Cortex of kidney (tissue), 1 donor: ENCODE measurements at places on chromosomes 7 and 10.

GRCh38 chr7:137873979-137874777 lies 27.4 kb upstream of the DGKI start:
- no peak for DNase-seq

- no peak for DNase-seq
Measured at GRCh38 chr7:104784686-104785085, 229.3 kb upstream of the KMT2E start.

DNA sequence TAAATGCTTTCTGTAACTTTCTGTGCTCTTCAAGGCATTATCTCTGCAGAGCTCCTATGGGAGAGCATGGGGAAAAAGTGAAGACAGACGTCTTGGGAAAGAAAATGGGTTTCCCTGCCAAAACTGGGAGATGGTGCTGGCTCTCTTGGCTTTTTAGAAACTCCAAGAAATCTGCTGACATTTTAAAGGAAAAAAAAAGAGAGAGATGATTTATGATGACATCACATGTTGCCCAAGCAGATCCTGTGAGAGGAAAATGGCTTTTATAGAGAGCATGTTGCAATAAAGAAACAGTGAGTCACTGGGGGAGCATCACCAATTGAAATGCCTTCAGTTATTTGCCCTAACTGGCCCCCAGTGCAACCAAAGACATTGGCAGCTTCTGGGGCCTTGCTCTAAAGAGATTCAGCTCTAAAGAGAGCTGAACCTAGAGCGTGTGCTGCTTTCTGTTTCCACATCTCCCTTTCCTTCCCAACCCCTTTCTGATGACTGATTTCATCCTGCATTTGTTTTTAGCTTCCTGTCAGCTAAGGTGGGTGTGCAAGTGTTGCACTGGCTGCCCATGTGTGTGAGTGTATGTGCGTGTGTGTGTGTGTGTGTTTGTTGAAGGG lies 37.7 kb downstream of the LRMDA start:
- no peak for DNase-seq

GRCh38 chr7:16083931-16084330 lies 337.4 kb downstream of the CRPPA start:
- DNase-seq: no peak

DNA sequence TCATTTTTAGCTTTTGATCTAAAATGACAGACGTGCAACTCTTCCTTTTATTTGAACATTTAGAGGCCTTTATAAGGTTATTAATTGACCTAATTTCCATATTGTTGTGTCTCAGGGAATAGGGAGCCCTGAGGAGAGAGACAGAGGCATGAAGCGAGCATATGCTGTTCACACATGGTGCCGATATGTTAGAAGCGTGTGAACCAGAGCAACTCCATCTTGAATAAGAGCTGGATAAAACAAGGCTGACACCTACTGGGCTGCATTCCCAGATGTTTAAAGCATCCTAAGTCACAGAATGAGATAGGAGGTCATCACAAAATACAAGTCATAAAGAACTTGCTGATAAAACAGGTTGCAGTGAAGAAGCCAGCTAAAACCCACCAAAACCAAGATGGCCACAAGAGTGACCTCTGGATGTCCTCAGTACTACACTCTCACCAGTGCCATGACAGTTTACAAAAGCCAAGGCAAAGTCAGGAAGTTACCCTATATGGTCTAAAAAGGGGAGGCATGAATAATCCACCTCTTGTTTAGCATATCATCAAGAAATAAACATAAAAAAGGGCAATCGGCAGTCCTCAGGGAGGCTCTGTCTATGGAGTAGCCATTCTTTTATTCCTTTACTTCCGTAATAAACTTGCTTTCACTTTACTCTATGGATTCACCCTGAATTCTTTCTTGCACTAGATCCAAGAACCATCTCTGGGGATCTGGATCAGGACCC lies 80.1 kb downstream of the SEC61G start:
- no peak for DNase-seq

GRCh38 chr7:68266004-68266579 lies 1269.5 kb downstream of the TYW1 start:
- DNase-seq: no peak

GRCh38 chr7:47422611-47423010 lies 159.3 kb downstream of the TNS3 start:
- DNase-seq: no peak

GRCh38 chr10:100009283-100009792 lies 409 bp downstream of the DNMBP start:
- DNase-seq: no peak

- DNase-seq: no peak
Measured at GRCh38 chr7:111005445-111005844, 85.5 kb upstream of the LRRN3 start.

GRCh38 chr7:143518521-143518920 lies 40.8 kb downstream of the TAS2R41 start:
- no peak for DNase-seq

- DNase-seq: no peak
Measured at GRCh38 chr7:22281481-22281880, 75.5 kb downstream of the RAPGEF5 start.

- no peak for DNase-seq
Measured at GRCh38 chr7:28919510-28919909, 38.6 kb downstream of the TRIL start.

GRCh38 chr7:134770676-134771075 lies 8.8 kb upstream of the CALD1 start:
- no peak for DNase-seq

DNA sequence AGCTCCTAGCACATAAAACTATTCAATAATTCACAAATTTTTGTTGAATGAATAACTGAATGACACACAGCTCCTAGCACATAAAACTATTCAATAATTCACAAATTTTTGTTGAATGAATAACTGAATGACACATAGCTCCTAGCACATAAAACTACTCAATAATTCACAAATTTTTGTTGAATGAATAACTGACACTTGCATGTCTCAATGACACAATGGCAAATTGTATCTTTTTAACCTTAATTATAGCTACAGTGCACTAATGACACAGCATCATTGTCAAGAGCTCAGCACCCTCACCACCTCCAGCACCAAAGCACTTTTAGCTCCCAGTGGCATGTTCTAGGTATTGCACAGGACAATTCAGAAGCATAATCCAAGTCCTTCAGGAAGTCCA lies 131.6 kb downstream of the PDE1C start:
- DNase-seq: no peak

DNA sequence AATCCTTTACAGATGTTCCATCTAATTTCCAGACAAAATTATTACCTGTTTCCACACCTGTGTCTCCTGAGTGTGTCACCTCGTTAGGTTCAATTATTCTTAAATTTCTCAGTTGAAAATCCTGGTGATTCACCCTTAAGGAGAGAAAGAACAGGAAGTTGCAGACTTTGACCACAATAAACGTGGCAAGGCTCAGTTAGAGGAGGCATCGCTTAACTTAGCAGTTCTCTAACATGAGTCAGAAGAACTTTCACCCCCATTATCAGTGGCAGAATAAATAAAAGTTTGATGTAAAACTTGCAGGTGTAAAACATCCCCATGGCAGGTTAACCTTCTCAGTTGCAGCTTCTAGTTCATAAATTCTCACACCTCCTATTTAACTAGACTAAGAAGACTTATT lies 8.3 kb downstream of the XPNPEP1 start:
- no peak for DNase-seq

DNA sequence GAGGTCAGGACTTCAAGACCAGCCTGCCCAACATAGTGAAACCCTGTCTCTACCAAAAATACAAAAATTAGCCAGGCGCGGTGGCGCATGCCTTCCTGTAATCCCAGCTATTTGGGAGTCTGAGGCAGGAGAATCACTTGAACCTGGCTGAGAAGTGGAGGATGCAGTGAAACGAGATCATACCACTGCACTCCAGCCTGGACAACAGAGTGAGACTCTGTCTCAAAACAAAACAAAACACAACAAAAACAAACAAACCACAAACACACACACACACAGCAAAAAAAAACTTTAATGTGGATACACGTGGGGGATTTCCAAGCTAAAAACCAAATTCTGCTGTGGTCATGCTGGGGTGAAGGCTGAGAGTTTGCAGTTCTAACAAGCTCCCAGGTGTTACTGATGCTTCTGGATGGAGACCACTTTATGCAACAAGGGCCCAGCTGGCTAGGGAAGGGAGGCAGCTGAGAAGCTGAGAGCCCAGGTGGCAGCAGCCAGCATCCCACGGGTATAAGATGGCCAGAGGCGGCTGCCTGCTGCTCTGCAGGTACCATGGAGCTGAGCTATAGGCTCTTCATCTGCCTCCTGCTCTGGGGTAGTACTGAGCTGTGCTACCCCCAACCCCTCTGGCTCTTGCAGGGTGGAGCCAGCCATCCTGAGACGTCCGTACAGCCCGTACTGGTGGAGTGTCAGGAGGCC lies at the start of gene ZP3:
TSS of gene ZP3 (plus strand) at position 538 of the 699 bp plus-strand sequence. CDS start at position 553, 15 bp downstream.
- no peak for DNase-seq

DNA sequence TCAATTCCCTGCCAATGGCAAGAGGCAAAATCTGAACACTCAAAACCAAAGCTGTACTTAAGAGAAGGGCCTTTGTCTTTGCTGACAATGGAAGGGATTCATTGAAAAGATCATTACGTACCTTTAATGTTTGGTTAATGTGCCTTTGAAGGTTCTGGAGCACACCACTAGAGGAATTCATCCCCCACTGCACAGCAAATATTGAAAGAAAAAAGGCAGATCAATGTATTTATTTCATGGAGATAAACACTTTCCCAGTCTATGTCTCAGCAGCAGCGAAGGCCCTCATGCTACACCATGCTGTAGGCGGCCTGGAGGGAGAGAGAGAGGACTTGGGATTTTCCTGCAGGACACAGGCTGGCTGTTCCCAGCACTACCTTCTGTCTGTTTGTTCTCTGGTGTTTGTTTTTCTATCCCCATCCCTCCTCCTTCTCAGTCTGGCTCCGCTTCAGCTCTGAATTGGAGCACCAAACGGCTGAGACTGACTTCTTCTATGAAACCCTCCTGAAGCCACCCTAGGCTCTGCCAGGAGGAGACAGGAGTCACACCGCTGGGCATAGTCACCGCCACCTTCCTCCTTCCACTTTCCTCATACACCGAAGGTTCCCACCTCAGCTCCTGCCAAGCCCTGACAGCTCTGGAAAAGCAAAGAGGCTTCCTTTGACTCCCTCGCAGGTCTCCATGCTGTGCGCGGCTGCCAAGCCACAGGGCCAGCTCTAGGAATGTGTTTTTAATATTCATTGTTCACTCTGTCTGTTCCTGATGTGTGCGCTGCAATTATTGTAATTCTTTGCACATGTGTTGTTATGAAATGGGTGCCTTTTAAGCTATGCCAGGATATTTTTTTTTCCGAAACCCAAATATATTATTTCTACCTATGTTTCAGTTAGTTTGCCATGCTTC lies 301.5 kb downstream of the FZD1 start:
- no peak for DNase-seq

DNA sequence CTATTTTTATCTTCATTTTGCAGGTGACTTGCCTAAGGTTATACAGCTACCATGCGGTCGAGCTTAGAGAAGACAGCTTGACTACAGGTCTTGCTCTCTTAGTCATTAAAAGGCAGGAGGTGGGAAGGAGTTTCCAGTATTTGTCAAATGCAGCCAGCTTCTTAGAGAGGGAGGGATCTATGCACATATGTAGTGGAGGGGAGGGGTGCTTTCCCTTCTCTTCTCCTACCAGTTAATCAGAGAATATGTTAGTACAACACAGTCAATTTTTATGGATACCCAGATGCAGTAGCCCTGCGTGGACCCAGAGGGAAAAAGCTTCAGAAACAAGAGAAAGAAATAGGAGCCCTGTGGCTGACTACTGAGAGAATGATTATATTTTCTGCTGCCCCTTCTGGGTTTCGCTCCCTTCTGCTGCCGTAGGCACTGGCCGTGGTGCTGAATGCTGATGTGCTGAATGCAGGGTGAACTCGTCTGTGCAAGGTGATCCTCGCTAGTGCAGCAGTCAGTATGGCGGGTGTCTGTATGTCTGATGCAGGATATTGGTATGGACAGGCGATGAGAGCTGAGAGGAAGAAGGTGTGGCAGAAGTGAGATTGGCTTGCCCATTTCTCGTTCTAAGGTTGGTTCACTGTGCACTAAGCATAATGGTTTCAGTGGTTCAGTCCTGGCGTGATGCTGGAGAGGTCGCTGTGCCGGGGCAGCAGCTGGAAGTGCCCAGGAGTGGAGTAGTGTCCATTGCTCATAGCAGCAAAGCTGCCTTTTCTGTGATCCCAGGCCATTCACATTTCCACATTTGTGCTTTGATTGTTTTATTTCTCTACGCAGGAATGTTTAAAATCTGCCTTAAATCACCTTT lies 189.2 kb upstream of the PODXL start:
- no peak for DNase-seq

DNA sequence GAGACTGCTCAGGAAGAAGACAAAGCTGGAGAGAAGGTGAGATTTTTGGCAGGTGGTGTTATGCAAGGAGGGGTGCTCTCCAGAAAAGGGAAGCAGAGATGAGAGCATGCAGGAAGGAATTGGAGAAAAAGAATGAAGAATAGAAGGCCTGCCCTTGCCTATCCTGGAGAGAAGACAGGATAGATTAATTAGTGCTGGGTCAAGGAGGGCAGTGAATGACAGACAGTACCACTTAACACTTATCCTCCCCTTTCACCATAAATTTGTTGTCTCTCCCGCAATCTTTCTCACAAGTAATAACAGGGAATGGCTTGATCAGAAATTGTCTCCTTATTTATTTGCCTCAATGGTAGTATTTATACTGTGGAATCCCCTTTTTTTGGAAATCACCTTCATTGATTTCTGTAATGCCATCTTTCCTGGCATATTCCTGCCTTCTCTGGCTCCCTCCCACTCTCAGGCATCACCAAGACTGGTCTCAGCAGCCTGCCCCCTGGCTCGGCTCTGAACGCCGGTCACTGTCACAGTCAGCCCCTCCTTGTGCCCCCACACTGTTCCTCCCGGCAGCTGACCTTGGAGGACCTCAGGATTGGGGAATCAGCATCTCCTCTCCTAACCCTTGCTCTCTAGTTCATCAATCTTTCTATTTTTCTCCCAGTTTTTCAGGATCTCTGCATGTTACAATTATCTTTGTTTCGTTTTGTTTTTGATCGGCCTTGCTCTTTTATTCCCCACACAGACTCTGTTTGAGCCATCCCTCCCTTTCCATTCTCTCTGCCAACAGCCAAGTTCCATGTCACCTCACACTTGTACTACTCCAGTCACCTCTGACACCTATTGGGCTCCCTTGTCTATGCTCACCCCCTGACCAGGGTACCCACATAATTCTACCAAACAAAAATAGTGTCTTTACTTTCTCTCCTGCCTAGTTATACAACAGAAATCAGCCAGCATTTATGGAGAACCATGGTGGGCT lies 294.2 kb downstream of the PLXDC2 start:
- no peak for DNase-seq

DNA sequence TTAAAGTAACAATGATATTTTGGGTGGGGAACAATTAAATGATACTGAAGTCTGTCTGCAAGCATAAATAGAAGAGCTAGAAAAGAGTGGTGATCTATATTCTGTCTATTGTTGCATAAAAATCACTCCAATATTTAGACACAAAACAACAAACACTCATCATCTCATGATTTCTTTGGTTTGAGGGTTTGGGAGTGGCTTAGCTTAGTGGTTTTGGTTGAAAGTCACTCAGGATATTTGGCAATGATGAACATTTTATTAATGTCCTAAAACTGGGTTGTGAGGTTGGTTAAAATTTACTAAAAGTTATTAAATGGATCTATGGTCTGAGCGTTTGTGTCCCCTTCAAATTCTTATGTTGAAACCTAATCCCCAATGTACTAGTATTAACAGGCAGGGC lies 54.7 kb upstream of the EGFR start:
- no peak for DNase-seq
